ENCODE measurements at places on chromosomes 5 and 9.

GRCh38 chr5:152171888-152172287, 233.2 kb downstream of the NMUR2 start:
- no peak for DNase-seq

DNA sequence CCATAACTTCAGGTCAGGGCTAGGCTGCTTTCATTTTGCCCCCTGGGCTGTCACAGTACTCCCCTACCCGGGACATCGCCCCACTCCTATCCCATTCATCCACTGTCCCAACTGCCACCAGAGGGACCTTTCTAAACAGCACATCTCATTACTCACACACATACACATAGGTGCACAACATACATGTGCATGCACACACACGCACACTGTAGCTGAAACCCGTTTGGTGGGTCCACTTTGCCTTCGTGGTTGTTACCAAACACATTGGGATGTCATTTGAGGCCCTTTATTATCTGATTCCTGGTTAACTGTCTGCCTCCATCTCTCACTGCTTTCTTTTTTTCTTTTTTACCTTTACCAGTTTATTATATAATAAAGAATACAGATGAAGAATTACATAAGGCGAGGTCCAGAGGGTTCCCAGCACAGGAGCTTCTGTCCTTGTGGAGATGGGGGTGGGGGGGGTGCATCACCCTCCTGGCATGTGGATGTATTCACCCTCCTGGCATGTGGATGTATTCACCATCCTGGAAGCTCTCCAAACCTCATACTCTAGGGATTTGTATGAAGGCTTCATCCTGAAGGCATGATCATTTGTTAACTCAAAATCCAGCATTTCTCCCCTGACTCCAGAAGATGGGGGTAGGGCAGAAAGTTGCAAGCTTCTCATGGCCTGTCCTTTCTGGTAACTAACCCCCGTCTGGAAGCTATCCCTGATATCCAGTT, 186.0 kb downstream of the GOLPH3 start:
- DNase-seq, result no peak

DNA sequence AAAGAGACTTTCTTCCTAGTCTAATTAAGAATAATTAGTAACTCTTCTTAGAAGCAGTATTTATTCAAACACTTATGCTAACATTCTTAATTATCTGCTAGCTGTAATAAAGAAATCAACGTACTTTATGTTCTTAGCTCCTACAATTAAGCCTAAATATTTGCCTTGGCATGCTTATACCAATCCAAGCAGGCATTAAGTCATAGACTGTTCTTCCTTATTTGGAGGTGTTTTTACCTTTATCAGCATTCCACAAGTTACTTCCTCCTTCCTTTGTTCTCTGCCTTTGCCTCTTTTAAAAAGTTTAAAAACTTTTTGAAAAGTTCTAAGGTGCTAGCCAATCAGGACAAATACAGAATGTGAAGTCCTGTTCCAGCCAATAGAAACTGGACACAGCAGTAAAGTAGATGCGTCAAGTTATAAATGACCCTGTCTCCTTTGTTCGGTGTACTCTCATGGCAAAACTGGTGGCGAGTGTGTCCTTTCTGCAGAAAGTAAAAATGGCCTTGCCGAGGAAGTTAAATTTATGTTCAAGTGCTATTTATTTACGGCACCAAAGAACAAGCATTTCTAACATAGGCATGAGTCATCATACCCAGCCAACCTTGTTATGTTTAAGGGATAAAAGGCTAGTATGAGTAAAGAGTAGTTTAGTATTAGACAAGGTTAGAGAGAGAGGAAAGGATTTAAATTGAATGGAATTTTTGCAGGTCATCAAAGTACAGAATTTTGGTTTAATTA, 58.6 kb downstream of the GPBP1 start:
- no peak for DNase-seq

GRCh38 chr5:180208435-180209081, 453 bp downstream of the RASGEF1C start:
- DNase-seq, result no peak

- DNase-seq, result peak; percentile 2
Measured at GRCh38 chr9:86281593-86282076, 703 bp downstream of the ISCA1 start.

- no peak for DNase-seq
Measured at GRCh38 chr9:88990729-88991065, 571 bp upstream of the S1PR3 start.

- no peak for DNase-seq
Measured at GRCh38 chr5:133793756-133794465, 174.5 kb downstream of the C5orf15 start.

DNA sequence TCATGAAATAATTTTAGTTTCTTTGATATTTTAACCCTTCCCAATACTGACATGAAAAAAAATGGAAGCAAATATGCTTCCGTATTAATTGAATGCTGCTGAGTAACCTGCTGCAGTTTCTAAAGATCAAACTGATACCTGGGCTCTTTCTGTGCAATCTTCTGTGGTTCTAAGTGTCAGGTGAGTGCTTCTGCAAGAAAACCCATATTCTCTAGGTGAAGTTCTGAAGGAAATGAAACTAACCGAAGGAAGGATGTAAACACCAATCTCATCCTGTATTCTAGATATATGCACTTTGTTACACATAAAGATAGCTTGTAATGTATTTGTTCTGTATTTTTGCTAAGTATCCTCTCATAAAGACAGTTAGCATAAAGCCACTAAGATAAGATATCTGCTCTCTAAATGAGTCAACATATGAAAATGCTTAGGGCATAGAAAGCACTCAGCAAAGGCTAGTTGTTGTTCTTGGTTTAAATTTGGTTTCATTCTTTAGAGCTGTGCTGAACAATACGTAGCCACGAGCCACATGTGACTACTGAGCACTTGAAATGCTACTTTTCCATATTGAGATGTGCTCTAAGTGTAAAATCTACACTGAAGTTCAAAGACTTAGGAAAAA, 52.0 kb downstream of the ITGA2 start:
- DNase-seq, result peak; percentile 28

- no peak for DNase-seq
Measured at GRCh38 chr5:96023518-96023917, 61.9 kb upstream of the ELL2 start.

DNA sequence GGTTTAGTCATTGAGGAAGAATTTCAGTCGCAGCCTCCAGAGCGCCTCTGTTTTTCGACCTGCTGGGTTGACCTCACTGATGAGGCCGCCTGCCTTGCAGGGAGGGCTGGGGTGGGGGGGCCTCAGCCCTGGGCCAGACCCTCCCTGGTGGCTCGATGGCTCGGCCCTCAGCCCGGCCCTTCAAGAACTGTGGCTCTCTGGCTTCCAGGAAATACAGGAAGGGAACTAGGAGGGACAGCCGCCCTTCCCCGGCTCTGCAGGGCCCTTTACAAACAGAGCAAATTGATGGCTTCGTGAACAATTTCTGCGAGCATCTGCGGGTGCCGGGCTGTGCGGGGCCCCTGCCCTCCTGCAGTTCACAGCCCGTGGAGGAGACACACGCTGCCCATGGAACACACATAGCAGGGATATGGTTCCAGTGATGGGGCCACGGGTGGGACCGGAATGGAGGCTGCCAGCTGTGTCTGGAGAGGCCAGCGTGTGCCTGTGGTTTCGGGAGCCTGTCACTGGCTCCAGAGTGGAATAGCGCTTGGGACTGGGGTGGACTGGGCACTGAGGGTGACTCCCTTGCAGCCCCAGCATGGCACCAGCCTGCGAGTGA, 39.6 kb downstream of the COL5A1 start:
- DNase-seq, result no peak

DNA sequence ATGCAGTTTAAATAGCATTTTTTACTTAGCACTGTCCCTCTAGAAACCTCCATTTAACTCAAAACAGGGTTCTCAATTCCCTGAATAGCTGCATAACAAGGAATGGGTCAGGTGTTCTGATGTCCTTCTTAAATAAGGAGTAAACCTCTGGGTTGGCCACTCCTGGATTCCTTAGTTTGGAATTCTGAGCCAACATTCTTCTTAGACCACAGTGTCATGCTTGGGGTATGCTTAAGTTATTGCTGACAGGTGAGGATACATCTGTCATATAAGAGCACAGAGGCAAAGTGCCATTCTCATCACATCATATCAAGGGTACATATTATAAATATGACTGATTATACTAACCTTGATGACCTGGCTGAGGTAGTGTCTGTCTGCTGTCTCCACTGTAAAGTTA, 179.9 kb upstream of the SEMA6A start:
- DNase-seq, result no peak

GRCh38 chr9:117734082-117734481, 29.9 kb downstream of the TLR4 start:
- no peak for DNase-seq

DNA sequence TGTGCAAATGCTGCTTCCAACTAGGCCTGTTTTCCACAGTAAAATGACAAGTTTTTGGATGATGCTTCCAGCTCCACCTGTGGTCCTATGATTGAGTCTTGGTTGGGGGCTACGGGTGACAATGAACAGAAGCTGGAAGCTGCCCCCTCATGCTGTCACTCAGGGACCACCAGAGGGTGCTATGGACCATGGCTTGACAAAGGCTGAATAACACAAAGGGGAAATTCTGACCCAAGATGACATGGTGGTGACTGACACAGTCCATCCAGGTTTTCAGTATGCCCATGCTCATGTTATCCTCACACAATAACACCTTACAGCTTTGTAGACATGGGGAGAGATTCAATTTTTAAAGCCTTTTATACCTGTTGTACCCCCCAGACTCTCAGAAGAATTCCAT, 23.9 kb upstream of the SAP30L start:
- DNase-seq, result no peak

DNA sequence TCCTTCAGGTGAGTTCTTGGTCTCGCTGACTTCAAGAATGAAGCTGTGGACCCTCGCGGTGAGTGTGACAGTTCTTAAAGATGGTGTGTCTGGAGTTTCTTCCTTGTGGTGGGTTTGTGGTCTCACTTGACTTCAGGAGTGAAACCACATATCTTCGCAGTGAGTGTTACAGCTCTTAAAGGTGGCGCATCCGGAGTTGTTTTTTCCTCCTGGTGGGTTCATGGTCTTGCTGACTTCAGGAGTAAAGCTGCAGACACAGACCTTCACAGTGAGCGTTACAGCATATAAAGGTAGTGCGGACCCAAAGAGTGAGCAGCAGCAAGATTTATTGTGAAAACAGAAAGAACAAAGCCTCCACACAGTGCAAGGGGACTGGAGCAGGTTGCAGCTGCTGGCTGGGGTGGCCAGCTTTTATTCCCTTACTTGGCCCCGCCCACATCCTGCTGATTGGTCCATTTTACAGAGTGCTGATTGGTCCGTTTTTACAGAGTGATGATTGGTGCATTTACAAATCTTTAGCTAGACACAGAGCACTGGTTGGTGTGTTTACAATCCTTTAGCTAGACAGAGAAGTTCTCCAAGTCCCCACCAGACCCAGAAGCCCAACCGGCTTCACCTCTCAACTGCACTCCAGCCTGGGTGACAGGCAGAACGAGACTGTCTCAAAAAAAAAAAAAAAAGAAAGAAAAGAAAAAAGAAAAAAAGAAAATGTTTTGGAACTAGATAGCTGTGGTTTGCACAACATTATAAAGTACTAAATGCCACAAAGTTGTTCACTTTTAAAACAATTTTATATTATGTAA, 9.1 kb upstream of the ERMP1 start:
- DNase-seq, result peak; percentile 64

GRCh38 chr9:86519066-86519615, 164.9 kb upstream of the TUT7 start:
- DNase-seq, result no peak

- DNase-seq, result no peak
Measured at GRCh38 chr9:15735083-15735857, 182.4 kb downstream of the CCDC171 start.

DNA sequence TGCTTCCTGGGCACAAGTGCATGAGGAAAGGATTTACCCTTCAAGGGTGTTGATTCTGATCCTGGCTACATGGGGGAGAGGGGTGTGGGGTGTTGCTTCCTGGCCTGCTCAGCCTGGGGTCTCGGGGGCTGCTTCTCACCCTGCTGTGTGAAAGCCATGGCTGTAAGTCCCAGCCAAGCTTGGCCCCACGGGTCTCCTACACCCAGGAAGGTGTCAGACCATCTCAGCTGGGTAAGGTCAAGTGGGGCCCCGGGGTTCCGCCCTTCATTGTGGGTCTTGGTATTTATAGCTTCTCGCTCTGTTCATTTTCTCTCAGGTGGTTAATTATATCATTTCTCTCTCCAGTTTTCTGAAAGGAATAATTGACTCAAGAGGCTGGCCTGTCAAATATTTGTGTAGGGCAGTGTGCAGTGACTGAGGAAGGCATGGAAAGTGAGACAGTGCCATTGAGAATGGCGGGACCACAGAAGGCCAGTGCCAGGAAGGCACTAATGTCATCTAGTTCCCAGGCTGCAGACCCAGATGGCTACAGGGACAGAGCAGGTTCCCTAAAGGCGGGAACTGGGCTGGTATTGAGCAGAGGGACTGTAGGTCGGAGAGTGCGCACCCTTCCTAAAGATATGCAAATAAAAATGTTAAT, 126.0 kb downstream of the FOXD1 start:
- no peak for DNase-seq

DNA sequence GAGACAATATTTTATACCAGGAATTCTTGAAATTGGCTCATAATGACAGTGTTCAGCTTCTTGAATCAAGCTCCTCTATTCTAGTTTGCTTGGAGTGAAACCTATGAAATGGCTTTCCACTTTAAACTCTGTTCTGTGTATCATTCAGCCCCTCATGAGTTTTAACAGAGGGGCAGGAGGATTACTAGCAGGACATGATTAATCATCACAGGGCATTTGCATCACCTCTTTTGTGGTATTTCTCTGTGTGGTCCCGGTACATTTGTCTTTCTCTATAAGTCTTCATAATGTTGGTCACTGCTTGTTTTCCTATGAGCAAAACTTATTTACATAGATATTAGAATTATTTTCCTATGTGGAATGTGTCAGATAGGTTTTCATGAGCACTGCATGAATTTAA, 21.2 kb downstream of the CAST start:
- no peak for DNase-seq

DNA sequence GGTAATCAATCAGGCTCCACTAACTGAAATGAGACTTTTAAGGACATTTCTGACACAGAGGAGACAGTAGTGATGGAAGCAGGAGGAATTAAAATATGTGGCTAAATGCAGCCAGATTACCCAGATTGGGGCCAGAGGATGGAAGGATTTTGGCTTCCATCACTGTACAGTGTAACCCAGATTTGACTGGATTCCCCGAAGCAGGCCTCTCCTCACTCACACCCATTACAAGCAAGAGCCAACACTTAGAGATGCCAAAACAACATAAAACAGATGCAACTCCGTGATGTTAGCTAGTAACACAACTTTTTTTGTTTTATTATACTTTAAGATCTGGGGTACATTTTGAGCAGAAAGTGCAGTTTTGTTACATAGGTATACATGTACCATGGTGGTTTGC, 17.6 kb downstream of the TEK start:
- no peak for DNase-seq

GRCh38 chr9:89786655-89787054, 181.8 kb downstream of the GADD45G start:
- no peak for DNase-seq
